Cardiac fibroblast (primary cell): ENCODE measurements at places on chromosomes 13 and 19.

DNA sequence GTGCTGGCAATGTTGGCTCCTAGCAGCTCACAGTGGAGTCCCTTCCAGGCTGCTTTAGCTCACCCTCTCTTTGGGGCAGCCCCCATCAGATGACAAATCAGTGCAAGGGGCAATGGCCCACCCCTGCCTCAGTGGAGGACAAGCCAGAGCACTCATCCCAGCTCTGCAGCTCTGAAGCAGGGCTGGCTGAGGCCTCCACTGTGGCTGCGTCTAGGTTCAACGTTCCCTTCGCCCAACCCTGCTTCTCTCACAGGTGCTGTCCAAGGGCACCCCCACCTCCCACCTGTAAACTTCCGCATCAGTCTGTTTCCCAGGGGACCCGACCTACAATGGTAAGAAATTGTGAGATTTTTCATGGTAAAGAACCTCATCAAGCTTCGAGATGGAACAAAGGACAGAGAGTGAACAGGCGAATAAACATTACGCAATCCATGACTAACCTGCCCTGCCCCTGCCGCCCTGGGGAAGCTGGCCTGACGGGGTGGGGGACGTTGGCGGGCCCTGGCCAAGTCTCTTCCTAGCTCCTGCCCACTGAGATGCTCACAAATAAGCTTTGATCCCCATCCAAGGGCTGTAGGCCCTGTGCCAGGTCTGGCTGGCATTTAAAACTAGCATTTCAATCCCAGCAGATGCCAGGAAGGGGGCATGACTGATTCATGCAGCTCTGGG is 40.5 kb downstream of the DZIP1 start:
- peak; percentile 61 for DNase-seq

DNA sequence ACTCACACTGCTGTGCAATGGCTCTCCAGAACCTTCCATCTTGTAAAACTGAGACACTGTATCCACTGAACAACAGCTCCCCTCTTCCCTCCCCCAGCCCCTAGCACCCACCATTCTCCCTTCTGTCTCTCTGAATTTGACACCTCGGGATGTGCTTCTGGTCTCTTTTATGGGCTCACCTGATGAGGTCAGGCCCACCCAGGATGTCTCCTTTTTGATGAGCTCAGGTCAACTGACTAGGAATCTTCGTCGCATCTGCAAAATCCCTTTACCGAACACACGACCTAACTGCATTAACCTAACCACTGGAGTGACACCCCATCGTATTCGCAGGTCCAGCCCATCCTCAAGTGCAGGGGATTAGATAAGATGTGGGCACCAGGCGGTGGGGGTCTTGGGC is 73.9 kb downstream of the GNG7 start:
- DNase-seq: no peak

GRCh38 chr19:36111200-36111539 is 227 bp downstream of the OVOL3 start:
- DNase-seq: no peak

GRCh38 chr13:96481482-96481881 is 391.6 kb downstream of the HS6ST3 start:
- DNase-seq: no peak

DNA sequence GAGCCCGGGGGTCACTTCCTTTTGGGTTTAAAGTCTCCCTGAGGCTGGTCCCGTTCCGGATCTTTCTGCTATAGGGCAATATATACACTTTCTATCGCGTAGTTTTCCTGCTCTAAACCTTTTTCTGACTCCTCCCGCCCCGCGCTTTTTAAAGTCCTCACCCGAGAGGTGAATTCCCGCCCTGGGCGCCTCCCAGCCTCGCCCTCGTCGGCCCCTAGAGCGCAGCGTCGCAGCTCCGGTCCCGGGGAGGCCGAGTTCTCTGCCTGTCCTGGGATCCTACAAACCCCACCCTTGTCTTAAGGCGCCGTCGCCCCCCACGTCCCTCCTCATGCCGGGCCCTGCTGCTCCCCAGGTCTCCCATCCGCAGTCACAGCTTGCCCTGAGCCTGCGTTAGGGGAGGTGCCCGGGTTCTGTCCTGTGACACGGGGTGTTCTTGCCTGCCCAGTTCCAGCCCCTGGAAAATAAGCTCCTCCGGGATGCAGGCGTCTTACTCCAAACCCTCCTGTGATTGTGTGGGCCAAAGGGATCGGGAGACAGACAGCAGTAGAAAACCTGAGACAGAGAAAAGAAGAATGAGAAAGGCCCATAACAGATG is 491 bp downstream of the ZNF525 start:
- peak; percentile 17 for DNase-seq

GRCh38 chr13:114002771-114003321 is 29.0 kb upstream of the C13orf46 start:
- DNase-seq: no peak

GRCh38 chr13:98822225-98822606 is 69.7 kb upstream of the SLC15A1 start:
- DNase-seq: peak; percentile 58

GRCh38 chr13:45331123-45331619 is 9.8 kb downstream of the TPT1 start:
- DNase-seq: no peak

DNA sequence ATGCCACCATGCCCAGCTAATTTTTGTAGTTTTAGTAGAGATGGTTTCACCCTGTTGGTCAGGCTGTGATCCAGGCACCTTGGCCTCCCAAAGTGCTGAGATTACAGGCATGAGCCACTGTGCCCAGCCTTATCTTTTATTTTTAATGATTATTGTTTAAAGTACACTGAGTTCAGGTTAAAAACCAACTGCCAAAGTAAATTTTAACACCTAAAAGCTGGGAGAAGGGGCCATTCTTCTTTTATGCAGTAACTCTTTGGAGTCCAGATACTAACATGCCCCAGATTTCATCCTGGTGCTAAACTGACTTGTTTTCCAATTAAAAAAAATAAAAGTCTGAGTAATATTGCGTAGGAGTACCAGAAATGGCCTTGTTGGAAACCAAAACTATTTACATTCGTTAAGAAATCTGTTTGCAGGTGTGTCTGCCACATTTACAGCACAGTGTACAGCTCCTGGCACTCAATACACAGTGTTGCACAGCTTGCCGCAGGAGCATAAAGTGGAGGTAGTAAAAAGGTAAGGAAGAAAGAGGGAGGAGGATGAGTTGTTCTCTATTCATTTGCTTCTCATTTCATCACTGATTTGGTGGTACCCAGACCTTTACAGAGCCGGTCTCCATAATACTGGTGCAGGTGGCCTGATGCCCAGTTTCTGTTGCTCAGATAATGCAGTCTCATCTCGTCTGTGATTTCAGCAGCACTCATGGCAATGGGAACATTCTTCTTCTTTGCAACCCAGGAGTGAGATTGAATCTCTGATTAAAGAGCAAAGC is 108.9 kb downstream of the PCCA start:
- no peak for DNase-seq

- DNase-seq: no peak
Measured at GRCh38 chr13:35781036-35782000, 304.8 kb upstream of the MAB21L1 start.

DNA sequence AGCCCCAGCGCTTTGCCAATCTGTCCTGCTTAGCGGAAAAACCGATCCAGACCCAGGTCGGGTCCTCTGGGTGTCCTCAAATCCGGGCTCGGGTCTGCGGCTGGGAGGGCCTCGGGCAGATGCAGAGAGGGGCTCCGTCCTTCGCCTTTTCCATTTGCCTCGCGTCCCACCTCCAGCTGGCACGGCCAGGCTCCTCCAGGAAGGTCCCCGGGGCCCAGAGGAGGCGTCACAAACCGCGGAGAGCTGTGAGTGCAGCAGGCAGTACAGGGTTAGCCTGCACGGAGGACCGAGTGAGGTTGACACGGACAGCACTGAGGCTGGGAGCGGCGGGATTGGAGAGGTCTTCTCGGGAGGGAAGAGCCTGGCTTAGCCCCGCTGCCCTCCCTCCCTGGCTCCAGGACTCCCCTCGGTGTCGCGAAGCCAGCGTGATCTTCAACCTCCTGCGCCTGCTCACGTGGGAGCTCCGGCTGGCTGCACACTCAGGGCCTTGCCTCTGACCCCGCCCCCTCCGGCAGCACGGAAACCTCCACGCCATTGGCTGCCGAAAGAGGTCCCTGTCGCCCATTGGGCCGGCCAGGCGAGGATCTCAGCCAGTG is 2.8 kb upstream of the IFNL2 start:
- no peak for DNase-seq

- DNase-seq: no peak
Measured at GRCh38 chr19:55623561-55623960, 805 bp downstream of the ZNF784 start.

- no peak for DNase-seq
Measured at GRCh38 chr19:29858000-29858596, 46.3 kb downstream of the CCNE1 start.
